ENCODE measurements at places on chromosomes 13 and 19.

DNA sequence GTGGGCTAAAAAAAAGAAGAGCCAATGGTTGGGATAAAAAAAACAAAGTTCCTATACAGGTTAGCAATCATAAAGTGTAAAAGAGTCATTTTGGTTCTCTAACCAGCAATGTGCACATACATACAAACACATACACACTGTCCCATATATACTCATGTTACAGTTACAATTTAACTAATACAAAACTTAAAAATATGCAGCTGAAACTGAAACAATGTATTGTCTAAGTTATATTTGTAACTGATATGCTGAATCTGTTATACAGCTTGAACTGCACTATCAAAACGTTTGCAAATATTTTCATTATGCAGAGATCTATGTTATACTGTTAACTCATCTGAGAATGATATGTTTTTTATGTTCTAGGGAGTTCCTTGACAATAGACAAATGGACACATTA lies 173.7 kb downstream of the KLF12 start:
- DNase-seq, result no peak

- no peak for DNase-seq
Measured at GRCh38 chr19:10173527-10173926, 21.2 kb downstream of the DNMT1 start.

- DNase-seq, result no peak
Measured at GRCh38 chr19:44684892-44685863, 13.8 kb upstream of the CEACAM16 start.

- no peak for DNase-seq
Measured at GRCh38 chr19:14406645-14407401, 12.3 kb downstream of the DDX39A start.
